ENCODE measurements at places on chromosomes 12 and 14. TPM values are rescaled to one million over a fixed set of nuclear protein-coding genes. Genes with fewer than 3 reads are reported as not detected.

AQP2 gene
- not detected for total RNA-seq

SPSB2 gene
- total RNA-seq: 3.5 TPM

RTL1 gene
- total RNA-seq: not detected

DTX1 gene
- 1.3 TPM for total RNA-seq

KCNA1 gene
- not detected for total RNA-seq

EML1 gene
- total RNA-seq: 46.5 TPM

GDF3 gene
- total RNA-seq: not detected

GTF2A1 gene
- total RNA-seq: 27.8 TPM

LIN7A gene
- total RNA-seq: 12.1 TPM
